Bronchial epithelial cell (primary cell): ENCODE measurements at places on chromosomes 6 and 20. TPM values are rescaled to one million over a fixed set of nuclear protein-coding genes. Genes with fewer than 3 reads are reported as not detected.

DNA sequence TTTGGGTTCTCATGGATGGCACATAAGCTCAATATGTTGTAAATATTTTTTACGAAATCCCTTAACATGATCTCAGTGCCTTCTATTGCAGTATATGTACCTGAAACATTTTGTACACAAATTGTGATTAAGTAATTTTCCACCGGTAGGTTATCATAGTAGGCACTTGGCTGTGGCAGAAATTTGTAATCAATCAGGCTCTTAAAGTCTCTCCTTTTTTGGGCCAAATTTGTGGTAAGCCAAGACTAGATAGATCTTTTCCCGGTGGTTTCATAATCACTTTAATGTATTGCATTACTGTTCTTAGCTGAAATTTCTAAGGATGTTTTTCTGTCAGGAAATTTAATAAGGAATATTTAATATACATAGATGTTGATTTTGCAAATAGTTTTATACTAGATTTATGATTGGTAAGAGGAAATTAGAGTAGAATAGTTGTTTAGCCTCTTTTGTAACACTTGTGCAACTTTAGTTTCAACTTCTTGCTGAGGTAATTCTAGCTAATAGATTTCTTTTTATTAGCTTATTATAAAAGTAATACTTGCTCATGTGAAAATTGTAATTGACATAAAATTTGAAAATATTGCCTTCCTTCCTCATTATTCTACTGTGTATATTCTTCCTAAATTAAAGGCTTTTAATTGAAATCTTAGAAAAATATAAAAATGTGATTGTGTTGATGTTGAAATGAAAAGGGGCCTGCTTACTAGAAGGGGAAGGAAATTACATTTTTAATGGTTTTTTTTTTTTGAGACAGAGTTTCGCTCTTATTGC is 3.2 kb downstream of the PCMT1 start:
- no peak for DNase-seq

- no peak for DNase-seq
These were observed 298.0 kb downstream of the QKI start for GRCh38 chr6:163712566-163712961.

DNA sequence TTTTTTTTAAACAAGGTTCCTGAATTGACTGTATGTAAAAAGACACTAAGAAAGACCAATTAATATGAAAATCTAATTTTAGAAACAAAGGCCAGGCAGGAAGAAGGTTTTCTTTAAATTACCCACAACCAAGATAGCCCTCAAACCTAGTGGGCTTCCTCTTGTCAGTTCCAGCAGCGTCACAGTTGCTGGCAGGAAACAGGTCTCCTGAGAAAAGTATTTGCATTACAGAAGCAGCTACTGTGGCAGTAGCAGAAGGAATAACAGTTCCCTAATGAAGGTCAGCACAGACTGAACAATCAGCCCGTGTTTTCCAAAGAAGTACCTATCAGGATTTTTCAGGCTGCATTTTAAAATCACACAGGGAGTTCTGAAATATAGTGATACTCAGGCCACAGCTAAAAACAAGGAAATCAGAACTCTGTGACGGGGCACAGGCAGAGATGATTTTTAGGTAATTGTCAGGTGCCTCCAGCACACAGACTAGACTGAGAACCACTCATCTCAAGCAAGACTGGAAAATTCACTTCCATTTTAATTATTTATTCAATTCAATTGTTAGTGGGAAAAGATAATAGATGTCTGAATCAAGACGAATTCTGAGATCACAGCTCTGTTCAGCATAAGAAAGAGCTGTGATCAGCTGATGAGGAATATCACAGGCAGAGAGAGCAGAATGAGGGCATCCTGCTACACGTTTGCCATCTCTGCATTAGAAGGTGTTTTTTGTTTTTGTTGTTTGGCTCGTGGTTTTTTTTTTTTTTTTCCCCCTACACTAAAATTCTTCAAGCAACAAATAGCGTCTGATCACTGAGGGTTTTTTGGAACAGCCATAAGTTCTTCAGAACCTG is 230.5 kb upstream of the KHDRBS2 start:
- no peak for DNase-seq

GRCh38 chr6:159966339-159966738 is 2.5 kb upstream of the IGF2R start:
- no peak for DNase-seq

The TNFRSF21 gene
- 39.9 and 42.4 TPM in 2 replicates for total RNA-seq

GRCh38 chr20:50968289-50968688 is 9.7 kb downstream of the MOCS3 start:
- DNase-seq = no peak

DNA sequence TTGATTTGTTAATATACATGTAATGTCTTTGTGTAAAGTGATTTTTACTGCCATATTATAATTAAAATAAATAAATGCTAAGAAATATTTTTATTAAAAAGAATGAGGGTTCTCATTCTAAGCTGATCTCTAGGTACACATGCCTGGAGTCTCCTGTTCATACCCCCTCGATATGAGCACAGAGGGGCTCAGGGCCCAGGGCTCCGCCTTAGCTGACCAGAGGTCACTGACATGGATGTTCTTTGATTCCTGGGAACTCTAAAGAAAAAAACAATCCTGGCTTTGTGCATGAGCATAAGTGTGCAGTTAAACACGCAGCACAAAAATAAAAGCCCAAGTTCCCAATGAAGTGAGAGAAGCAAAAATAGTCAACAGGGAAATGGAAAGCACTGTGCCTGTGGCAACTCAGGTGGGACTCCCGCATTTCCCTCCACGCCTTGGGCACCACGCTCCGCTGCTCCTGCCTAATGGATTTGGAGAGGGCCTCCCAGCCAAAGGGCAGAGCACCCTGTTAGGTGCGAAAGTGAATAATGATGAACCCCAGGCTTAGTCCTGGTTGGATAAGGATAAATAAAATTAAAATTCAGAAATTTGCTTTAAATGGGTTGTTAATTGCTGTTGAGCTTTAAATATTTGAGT is 33.3 kb upstream of the QKI start:
- no peak for DNase-seq

DNA sequence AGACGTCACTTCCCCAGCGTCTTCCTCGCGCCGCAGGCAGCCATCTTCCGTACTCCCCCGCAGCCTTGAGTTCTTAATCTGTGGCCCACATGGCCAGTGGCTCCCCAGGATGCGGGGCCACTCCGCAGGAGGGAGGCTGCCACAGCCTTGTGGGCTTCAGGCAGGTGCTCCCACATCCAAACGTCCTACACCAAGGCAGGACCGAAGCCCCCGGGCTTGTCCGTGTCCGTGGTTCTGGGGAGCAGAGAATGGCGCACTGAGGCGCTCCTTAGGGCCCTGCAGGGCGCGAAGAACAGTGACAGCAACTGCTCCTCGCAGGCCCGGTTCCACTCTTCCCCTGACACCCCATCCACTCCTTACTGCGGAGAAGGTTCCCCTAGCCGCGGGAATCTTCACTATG is 755.8 kb downstream of the PRIM2 start:
- no peak for DNase-seq

DNA sequence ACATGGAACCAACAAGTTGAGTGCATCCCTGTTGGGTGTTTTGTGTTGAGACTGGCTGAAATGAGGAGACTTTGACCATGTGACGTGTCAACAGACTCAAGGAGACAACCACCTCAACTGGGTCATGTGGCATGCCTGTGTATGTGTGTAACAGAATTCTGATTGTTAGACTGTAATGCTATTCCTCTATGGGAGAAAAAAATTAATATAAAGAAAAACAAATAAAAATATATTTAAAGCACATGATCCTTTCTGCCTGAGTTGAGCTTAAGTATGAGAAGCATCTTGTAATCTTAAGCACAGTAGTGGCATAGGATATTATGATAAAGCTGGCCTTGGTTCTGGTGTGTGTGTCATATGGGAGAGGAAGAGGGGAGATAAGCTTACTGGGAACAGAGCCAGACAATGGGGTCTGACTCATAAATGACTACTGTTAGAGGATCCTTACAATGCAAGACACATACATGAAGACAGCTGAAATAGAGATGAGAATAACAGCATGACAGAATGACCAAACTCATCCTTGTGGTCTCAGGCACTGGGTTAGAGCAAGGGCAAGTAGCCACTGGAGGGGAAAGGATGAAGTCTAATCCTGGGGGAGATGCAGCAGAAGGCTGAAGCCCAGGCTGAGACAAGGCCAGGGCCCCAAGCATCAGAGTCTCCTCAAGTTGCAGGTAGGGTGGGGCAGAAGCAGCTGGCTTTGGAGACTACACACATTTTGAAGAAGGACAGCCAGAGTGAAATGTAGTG is 9.2 kb downstream of the TP53INP2 start:
- DNase-seq = peak; percentile 99

DNA sequence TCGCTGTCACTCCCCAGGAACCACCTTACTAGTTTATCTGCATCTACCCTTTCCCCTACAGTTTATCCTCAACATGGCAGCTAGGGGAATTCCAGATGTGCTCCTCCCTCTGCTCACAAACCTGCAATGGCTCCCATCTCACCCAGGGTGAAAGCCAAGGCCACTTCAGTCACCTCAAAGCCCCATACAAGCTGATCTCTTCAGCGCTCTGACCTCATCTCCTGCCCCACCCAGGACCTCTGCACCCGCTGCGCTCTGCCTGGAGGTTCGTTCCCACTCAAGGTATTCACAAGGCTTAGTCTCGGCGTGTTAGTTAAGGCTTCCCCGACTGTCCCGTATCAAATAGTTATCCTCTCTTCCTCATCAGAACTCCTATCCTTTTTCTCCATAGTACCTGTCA is 28.6 kb upstream of the SPDEF start:
- DNase-seq = no peak

The SCRT2 gene
- total RNA-seq = not detected in 2 replicates

GRCh38 chr6:150606647-150607328 is 7.1 kb downstream of the PLEKHG1 start:
- DNase-seq = no peak

DNA sequence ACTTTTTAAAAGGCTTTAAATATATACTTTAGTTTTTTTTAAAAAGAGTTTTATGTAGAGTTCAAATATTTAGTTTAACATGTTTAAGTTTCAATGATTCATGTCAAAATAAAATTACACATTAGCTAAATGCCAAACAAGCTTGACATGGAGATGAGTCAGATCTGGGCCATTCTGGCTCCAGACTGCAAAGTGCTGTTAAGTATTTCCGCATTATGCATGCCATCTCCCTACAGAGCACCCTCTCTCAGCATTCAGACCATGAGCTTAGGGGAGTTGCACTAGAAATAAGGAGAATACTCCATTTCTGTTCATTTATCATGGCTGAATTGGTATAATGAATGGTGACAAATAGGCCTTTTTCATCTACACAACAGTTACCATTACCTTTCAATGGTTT is 21.5 kb upstream of the HS3ST5 start:
- peak; percentile 69 for DNase-seq

DNA sequence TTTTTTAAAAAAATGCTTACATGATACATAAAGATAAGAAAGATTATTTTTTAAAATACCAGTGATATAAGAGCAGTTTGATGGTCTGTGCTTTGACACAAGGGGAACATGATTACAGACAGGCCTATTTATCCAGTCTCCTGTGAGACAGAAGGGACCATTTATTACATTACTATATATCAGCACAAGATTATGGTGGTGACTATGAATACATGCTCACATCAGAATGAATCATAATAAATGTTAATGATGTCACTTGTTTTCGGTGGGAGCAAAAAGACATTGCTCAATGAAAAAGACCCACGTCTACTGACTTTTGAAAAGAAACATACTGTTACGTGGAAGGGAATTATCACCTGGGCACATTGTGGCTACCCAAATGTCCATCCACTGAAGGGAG is 455.1 kb downstream of the CDC5L start:
- peak; percentile 7 for DNase-seq

DNA sequence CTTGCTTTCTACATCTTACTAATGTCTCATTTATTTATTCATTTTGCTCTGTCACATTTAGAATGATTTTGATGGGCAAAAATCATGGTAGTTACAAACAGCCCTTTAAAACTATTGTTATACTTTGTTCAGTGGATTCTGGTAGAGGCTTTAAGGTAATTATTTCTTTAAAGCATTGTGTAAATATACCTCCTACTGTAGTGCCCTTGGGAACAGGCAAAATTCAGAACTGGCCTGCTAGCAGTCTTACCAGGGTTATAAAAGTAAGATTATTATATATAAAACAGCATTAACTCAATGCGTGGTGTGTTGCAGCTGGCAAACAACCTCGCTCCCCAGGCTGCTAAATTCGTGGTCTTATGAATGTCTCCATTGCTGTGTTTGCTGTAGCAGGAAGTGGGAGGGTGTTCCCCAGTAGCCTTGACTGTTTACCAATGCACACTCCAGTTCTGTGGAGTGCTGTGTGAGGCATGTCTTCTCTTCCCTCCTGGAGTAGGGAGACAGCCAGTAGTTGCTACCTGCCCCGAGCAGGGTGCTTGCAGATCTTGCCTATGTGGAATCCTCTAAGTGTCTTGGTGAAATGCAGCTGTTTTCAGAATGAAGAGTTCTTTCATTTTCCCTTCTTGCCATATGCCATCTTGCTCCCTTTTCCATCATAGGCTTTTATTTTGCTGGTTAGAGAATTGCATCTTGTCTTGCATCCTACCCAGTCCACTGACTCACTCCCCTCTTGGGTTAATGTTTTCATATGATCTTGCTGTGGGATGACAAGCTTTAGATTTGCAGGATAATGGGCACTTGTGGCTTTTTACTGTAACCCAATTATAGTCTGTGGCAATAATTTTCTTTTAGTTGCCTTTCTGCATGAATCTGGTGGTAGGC is 45.3 kb downstream of the IGF2R start:
- DNase-seq = no peak

The PABPC1L gene
- 17.1 and 24.2 TPM in 2 replicates for total RNA-seq

DNA sequence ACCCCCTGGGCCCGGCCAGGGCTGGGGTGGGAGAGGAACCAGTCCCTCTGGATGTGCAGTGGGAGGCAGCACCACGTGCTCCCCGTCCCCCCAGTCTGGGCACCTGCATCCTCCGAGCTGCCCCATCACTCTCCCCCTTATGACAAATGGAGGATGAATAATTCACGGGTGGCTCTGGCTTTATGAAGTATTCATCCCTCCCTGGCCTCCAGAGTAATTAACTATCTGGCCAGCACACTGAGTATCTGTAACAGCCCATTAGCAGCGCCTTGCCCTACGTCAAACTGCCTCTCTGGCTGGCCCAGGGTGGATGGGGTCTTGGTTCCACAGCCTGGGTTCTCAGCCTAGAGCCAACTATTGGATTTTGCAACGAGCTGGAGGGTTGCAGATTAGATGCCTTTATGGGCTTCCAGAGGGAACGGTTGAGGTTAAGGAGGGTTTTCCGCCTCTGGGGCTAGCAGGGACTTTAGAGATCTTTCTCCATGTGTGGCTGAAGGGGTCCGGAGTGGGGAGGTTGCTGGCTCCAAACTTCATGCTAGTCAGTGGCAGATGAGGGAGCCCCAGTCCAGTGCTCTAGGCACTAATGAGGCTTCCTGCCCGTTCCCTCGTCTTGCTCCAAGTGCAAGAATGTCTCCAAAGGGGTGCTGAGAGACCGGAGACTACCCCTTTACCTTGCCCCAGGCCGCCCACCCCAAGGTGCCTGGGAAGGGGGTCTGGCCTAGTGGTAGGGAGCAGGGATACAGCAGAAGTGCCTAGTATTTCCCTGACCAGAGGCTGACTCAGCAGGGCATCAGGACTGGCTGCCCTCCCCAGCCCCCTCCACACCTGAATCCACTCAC is 53.5 kb upstream of the MLN start:
- DNase-seq = no peak

The NKAIN4 gene
- total RNA-seq = 0.13 and 1.1 TPM in 2 replicates
